ENCODE measurements at places on chromosomes 4 and X.

GRCh38 chr4:182447767-182448280, 204.6 kb downstream of the TENM3 start:
- no peak for DNase-seq

- DNase-seq = no peak
These were observed 411.4 kb downstream of the INPP4B start for GRCh38 chr4:142434519-142435224.

DNA sequence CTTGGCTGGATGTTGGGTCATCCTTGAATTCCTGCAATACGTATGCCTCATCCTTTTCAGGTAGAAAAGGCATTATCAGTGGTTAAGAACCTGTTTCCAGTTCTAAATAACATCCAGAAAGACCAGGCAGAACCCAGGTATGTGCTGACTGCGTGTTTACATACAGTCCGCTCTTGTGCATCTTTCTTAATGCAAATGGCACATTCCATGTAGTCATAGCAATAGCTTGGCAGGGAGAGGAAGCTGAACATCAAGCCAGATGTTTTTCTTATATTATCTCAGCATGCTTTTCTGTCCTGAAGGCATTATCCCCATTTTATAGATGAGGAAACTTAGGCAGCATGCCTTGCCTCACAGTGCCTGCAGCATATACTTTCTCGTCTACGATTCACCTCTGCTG, 2.1 kb downstream of the DCLK2 start:
- DNase-seq = no peak

GRCh38 chr4:41176340-41176739, 38.0 kb downstream of the APBB2 start:
- no peak for DNase-seq

- no peak for DNase-seq
These were observed 299.2 kb downstream of the UNC5C start for GRCh38 chr4:95249426-95250021.

GRCh38 chr4:40394236-40394635, 59.1 kb downstream of the CHRNA9 start:
- no peak for DNase-seq

GRCh38 chr4:174244441-174244840, 39.0 kb downstream of the FBXO8 start:
- DNase-seq = no peak

GRCh38 chr4:162891788-162892707, 274.6 kb downstream of the NAF1 start:
- DNase-seq = no peak

- no peak for DNase-seq
These were observed 57.1 kb upstream of the NOCT start for GRCh38 chr4:138958519-138958918.

GRCh38 chr4:7206911-7207567, 14.7 kb downstream of the SORCS2 start:
- no peak for DNase-seq

DNA sequence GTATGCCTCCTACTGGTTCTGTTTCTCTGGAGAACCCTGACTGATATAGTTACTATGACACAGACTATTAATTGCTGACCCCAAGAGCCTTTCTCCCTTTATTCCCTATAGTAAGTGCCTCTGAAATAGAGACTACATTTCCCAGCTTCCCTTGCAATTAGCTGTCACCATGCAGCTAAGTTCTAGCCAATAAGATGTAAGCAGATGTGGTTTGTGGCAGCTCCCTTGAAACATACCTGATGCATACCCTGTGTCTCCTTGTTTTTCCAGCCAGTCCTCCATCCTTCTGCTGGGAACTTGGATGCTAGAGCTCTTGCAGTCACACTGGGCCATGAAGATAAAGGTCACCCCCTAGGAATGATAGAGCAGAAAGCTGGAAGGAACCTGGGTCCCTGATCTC, 9.7 kb upstream of the TMEM165 start:
- DNase-seq = no peak

GRCh38 chrX:34956916-34957315, 14.3 kb downstream of the FAM47B start:
- no peak for DNase-seq
